Adipocyte (in vitro differentiated cells): ENCODE measurements at places on chromosomes 3 and 15.

DNA sequence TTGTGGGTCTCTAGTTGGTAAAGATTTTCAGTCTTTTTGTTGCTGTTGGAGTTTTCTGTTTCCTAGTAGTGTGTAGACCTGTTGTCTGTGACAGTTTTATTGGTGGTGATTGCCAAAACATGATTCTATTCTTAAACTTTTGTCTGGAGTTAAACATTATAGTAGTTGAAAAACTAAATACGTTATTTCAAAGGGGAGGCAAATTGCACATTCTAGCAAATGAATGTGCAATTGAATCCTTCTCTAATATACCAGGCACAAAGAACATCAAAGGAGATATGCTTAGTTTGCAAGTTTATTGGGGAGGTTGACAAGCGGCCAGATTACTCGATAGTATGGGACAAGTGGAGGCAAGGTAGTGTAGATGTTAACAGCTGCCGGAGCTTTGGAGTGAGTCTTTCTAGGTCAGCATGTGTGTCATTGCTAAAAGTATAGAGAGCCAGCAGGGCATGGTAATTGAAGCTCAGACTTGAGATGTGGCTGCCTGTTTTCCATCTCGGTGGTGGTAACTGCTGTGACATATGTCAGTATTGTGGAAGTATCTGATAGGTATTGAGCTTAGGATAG is 20.6 kb downstream of the CHD2 start:
- no peak for DNase-seq

GRCh38 chr3:57949344-57949743 is 58.9 kb upstream of the FLNB start:
- no peak for DNase-seq

GRCh38 chr3:115922681-115923347 is 299.5 kb downstream of the GAP43 start:
- DNase-seq = peak; percentile 49

DNA sequence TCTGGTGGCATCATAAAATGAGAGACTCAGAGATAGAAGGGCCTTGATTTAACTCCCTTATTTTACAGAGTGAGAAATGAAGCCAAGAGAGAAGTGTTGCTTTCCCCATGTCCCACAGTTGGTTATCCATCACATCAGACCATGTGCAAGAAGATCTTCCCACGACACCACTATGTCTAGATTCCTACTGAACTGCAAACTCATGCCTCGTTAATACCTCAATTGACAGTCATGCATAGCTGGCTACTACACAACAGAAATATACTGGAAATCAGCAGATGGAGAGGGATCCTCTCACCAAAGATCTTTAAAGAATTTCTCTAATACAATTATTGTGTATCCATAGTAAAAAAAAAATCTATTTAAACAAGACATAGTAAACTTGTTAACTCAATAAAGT is 33.3 kb downstream of the PEAK1 start:
- DNase-seq = no peak

- DNase-seq = peak; percentile 75
Observed at GRCh38 chr15:59388670-59389069, 16.0 kb upstream of the MYO1E start.

GRCh38 chr15:39406485-39406884 is 174.4 kb upstream of the THBS1 start:
- no peak for DNase-seq

- DNase-seq = no peak
Observed at GRCh38 chr3:59338934-59339333, 289.1 kb upstream of the CFAP20DC start.

DNA sequence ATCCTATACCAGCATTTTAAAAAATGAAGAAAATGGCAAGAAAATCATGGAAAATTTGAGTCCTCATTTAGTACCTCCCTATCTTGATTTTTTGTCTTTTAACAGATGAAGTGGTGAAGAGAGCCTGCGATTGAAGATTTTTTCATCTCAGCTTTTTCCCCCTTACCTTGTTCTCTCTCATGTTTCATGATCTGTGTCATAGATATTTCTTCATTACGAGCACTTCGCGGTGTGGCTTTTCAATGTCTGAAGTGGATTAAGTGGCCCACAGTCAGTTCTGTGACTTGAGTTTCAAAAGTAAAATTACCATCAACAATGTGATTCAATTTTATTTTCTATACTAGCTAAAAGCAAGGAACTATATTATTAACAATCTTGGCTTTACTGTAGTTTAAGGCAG is 147.2 kb downstream of the FNDC3B start:
- no peak for DNase-seq

DNA sequence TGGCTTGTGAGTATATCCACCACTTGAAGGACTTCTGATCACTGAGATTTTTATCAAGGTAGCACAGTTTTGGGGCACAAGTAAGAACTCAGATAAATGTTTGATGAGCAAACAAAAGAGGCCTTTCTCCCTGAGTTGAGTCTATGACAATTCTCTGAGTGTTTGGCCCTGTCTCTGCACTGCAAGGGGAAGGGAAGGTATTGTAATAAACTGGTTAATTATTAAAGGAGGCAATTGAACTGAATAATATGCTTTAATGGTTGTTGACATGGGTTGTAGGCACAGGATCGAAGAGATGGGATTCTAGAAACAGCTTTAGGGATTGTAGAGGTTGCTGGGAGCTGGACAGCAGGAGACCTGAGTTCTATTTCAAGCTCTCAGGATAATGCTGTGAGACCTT is 95.0 kb upstream of the MRPL3 start:
- DNase-seq = no peak

GRCh38 chr15:57235873-57236272 is 140.4 kb upstream of the CGNL1 start:
- peak; percentile 40 for DNase-seq

DNA sequence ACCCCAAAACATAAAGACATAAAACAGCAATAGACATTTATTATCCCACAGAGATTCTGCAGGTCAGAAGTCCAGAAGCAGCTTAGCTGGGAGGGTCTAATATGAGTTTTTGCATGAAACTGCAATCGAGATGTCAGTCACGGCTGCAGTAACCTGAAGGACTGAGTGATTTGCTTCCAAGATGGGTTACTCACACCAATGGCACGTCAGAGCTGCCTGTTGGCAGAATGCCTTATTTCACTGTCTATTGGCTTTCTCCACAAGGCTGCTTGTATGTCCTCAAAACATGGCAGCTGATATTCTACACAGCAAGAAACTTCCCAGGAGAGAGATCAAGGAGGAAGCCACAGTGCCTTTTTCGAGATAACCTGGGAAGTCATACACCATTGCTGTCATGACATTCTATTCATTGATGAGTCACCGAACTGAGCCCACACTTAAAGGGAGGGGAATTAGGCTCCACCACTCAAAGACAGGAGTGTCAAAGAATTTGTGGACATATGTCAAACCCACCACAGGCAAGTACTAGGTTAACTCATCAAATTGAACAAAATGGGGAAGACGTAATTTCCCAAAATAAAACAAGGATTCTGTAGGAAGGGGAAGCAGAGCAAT is 122.2 kb downstream of the SYNPR start:
- no peak for DNase-seq

DNA sequence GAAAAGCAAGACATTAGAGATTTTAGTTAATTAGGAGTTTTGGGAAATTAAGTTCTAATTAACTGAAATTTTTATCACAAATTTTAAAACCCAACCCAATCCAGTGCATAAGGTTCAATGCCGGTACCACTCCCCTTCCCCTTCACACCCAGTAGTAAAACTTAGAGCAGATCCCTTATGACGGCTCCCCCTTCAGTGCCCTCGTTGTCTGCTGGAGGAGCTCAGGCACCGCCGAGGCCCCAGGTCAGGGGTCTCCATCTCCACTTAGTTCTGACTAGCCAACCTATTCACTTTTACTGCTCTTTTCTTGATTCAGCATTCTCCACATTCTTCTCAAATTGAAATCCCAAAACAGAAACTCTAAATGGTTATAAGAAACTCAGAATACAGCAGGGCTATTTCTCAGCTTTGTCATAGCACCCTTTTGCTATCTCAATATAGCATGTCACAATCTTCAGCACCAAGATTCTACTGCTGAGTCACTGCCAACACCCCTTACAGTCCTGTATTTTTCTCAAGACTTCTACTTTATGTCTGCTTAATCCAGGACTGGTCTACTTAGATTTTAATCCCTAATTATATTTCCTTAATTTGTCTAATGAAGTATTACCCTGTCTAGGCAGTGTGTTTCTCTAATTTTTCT is 39.8 kb downstream of the TUBGCP4 start:
- DNase-seq = peak; percentile 74
